ENCODE measurements at places on chromosomes 7 and 10.

DNA sequence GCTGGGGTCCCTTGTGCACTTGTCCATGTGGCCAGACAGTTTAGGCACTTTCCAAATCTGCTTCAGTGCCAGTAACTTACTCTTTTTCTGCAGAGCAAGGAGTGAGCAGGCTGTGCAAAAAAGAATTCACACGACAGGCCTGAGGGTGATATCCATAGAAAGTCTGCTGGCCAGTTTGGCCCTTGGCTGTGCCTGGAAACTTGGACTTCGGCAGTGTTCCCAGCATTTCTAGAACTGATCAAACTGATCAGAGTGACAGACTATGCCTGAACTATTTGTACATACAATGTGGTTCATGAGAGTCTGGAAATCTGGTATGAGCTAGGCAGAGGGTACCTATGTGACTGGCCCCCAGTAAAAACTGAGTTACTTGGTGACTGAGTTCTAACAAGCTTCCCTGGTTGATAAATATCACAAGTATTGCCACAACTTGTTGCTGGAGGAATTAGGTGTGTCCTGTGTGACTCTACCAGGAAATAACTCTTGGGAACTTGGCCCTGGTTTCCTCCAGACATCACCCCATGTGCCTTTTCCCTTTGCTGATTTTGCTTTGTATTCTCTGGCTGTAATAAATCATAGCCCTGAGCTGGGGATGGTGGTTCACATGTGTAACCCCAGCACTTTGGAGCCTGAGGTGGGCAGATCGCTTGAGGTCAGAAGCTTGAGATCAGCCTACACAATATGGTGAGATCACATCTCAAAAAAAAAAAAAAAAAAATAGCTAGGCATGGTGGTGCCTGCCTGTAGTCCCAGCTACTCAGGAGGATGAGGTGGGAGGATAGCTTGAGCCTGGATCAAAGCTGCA, 3.3 kb upstream of the DENND10 start:
- no peak for DNase-seq

DNA sequence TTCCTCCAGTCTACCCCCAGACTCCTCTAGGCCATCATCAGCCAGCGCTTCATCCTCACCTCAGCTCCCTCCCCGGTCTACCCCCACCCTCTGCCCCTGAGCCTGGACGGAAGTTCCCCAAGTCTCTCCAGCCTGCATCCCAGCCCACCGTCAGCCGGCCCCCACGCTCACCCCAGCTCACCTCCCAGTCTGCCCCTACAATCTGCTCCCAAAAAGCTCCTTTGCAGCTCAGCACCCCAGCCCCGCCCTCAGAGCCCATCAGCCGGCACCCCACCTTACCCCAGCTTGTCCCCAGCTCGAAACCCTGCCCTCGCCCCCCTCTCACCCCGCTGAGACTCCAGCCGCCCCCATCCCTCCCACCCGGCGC, 322 bp upstream of the RAMP3 start:
- DNase-seq = no peak

- no peak for DNase-seq
Measured at GRCh38 chr7:32761451-32762205, 129.9 kb downstream of the KBTBD2 start.

DNA sequence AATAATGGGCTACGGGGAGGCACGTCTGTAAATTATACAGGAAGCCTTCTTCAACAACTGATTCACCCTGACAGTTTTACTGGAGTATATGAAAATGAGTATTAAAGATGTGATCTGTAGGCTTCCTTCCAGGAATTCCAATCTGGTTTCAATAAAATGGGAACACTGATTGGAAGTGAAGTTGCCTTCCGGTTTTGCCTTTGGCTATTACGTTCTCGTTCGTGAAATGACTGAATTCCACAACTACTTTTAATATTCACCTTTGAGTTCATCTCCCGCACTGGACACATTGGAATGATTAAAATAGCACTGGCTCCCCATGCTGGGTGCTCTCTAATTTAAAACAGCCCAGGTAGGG, 350.1 kb upstream of the MKI67 start:
- DNase-seq = no peak

- no peak for DNase-seq
Measured at GRCh38 chr7:28151965-28152364, 28.6 kb downstream of the JAZF1 start.

DNA sequence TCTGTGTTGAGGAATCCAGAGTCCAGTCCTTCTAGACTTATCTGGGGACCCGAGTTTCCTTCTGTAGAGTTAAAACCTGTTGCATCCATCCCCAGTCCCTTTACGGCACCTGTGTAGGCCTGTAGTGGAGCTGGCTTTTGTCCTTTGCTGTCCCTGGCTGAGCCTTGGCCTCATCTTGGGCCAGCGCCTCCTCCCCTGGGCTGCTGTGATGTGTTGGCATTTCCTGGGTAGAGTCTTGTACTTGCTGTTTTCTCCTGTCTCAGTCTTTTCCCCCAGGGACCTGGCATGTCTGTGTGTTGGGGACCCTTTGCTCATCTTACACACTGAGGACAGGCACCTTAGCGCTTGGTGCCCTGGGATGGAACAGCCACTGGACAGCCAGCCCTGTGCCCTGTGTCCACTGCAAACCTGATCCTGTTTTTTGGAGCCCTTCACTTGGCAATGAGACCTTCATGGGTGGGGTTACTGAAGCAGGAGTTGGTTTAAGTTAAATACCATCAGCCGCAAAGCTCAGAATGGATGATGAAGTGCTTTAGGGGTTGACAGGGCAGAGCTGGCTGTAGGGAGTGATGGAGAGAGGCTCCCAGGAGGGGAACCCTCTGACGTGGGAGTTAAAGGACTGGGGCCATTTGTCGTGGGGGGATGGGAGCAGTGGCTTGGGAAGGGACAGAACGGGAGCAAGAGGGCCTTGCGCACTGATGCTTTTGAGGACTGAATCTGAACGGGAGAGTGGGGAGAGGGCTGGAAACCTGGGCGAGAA, 50.9 kb downstream of the CUX1 start:
- no peak for DNase-seq

GRCh38 chr10:609868-610545, 79.5 kb downstream of the DIP2C start:
- DNase-seq = no peak

DNA sequence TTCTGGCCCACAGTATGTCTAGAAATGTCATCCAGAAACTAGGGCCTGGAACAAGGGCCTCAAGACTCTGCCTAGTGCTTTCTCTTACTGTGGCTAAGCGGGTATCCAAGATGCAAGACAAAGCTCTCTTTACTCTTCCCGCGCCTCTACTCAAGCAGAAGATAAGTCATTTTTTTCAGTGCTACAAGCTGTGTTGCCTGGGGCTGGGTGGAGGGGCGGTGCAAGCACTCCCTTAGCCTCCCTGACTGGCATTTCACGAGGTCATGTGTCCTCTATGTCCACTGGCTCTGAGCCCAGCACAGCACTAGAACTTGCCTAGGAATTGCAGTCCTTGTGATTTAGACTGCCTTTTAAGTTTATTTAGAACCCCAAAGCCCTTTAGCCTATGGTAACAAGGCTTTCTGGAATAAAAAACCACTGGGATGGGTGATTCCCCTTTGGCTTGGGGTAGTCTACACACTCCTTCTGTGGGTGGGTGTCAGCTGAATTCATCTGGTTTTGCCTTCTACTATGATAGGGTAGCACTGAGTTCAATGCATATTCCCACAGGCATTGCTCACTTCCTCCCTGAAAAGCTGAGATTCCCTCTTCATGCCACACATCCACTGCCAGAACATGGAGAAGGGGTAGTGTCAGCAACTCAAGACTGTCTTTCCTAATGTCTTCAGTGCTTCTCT, 371.8 kb upstream of the KCND2 start:
- no peak for DNase-seq

DNA sequence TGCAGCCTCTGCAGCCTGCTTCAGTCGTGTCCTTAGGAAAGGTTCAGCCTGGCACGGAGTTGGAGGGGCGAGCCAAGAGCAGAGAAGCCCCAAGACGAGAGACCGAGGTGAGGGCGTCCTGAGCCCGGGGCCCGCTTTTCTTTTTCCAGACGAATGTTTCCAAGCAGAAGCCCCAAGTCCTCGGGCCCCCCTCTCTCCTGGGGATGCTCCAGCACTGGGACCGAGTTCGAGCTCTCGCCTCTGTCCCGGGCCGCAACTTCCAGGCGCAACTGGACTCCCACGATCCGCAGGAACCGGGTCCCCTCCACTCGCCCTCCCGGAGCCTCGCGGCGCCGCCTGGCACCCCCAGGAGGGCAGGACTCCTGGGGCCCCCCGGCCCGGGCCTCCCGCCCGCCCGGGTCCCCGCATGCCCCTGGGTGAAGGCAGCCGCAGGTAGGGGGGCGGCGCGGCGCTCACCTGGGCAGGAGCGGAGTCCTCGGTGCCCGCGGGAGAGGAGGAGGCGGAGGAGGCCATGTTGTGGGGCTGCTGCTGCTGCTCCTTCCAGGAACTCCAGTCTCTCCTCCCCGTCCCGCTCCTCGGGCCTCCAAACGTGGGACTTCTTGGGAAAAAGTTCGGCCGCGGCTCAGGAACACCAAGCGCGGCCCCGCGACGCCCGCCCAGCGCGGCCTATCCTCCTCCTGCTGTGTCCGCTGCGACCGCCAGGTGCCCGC, 45.3 kb upstream of the CDK1 start:
- no peak for DNase-seq

GRCh38 chr10:130430852-130431704, 294.9 kb downstream of the GLRX3 start:
- DNase-seq = no peak

DNA sequence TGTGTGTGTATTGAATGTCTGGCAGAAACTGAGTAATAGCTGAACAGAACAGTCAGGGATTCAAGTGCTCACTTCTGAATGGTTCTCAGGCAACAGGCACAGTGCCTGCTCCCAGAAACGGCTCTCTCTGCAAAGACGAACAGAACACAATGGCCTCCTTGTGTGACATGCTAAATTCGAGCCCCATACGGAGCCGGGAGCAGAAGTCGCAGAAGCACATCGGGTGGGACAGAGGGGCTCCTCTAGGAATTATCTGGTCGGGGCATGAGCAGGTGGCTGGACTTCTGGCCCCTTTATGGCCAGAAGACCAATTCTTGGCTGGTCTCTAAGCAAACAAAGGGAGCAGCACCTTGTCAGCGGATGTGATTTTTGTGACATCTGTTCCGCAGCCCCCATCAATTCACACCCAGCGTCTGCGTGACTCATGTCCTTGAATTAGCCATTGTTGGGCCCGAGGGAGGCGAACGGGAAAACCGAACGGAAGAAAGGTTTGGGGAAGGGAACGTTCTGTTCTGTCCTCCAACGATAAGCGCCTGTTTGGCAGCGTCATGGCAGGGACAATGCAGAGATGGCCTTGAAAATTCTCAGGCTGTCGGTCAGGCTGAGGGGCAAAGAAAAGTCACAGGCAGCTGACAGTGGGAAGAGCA, 47.3 kb upstream of the NPTX2 start:
- no peak for DNase-seq

- DNase-seq = no peak
Measured at GRCh38 chr10:119323085-119324016, 116.0 kb downstream of the GRK5 start.

- DNase-seq = no peak
Measured at GRCh38 chr7:139476139-139476538, 7.3 kb downstream of the KLRG2 start.

DNA sequence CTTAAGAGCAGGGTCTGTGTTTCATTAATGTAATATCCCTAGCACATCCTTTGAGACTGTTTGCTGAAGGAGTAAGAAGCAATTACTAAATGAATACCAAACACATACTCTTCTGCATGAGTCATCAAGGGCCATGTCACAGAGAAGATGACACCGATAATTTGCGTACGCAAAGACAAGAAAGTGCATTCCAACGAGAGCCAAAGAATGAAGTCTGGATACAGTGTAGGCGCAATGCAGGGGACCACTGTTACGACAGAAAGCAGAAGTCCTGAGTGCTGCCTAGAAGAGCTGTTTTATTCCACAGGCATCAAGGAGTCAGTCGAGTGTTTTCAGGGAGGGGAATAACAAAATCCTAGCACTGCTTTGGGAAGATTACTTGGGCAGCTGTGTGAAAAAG, 62.7 kb downstream of the VPS41 start:
- DNase-seq = no peak

GRCh38 chr10:79255007-79255507, 92.2 kb upstream of the PPIF start:
- no peak for DNase-seq

DNA sequence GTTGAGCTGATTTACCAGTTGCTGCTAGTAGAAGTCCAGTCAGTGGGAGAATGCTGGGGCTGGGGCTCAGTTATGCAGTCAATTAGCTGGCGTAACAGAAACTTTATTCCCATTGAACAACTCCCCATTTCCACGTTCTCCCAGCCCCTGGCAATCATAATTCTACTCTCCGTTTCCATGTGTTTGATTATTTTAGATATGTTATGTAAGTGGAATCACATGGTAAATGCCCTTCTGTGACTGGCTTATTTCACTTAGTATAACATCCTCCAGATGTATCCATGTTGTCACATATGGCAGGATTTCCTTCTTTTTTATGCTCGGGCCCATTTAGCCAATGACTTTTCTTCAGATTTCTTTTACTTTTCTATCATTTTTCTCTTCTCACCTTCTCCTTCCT, 61.1 kb upstream of the EXOC4 start:
- DNase-seq = no peak

GRCh38 chr7:42227541-42227935, 9.5 kb downstream of the GLI3 start:
- DNase-seq = no peak

- no peak for DNase-seq
Measured at GRCh38 chr10:117673230-117674010, 130.9 kb downstream of the EMX2 start.

GRCh38 chr7:5652829-5653228, 128.6 kb downstream of the RNF216 start:
- no peak for DNase-seq

- peak; percentile 54 for DNase-seq
Measured at GRCh38 chr7:22885797-22886261, 63.2 kb upstream of the TOMM7 start.

GRCh38 chr7:1752111-1752510, 82.0 kb downstream of the ELFN1 start:
- no peak for DNase-seq

DNA sequence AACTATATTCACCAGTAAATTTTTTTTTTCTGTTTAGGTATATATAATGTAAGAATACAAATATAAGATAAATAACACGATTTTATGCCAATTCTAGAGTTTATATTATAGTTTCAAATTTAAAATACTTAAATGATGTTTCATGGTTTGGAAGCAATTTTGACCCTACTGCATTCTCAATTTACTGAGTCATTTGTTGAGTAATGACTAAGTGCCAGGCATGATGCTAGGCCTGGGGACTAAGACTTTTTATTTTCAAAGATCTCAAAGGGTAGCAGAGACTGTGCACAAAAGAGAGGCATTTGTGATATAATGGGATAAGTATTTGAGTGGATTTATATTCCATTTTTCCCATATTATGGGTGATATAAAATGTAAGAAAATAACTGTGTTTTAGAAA, 78.9 kb upstream of the SMIM30 start:
- DNase-seq = no peak

Measured in GM18507 (cell line).